CD4-positive, alpha-beta memory T cell (primary cell): ENCODE measurements at places on chromosomes 13 and 19. TPM values are rescaled to one million over a fixed set of nuclear protein-coding genes. Genes with fewer than 3 reads are reported as not detected.

DNA sequence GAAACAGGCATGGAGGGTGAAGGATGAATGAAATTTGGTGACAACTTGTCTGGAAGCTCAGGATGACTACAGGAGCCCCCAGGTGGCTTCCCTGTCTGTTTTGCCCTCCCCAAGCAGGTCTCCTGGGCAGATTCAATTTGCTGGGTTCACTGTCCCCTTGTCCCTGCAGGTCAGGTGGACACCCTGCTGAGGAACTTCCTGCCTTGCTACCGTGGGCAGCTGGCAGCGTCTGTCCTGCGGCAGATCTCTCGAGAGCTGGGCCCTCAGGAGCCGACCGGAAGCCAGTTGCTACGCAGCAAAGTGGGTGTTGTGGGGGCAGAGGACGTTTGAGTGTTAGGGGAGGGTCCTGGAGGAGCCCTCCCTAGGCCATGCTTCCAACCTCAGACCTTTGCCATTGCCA is 19.1 kb downstream of the PGLS start:
- DNase-seq, result no peak
- H3K27me3 ChIP-seq, result no peaks in the 10 kb centered on the region
- peaks cover 7% of the 10 kb centered on the region for H3K4me1 ChIP-seq
- no peak overlapping the region for H3K27ac ChIP-seq
- no peak overlapping the region for H3K4me3 ChIP-seq

Gene LIN7B
- polyA plus RNA-seq, result 5.3 TPM

DNA sequence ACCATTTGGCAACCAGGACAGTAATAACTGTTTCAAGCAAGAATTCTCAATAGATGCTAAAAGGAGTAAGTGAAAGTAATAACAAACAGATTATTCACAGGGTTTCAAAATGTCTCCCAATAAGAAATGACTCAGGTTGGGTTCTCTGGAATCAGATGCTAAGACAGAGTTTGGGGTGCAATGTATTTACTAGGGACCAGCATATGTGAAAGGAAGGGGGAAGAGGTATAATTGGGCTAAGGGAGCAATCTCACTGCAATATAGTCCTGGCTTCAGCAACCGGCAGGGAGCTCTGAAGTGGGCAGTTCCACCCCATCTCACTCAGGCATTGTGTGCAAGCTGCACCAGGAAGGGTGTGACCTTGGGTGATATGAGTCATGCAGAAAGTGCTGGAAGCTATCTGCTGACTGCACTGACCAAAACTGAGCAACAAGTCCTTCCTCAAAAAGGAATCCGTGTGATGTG is 23.4 kb downstream of the ZDHHC20 start:
- no peak overlapping the region for H3K4me3 ChIP-seq
- H3K4me1 ChIP-seq, result peaks cover 23% of the 10 kb centered on the region
- DNase-seq, result peak; percentile 19
- H3K36me3 ChIP-seq, result no peaks in the 10 kb centered on the region
- H3K27me3 ChIP-seq, result no peaks in the 10 kb centered on the region

- peak overlapping the region; percentile 52 for H3K4me3 ChIP-seq
- peaks cover 16% of the 10 kb centered on the region for H3K4me1 ChIP-seq
- no peaks in the 10 kb centered on the region for H3K36me3 ChIP-seq
- peak overlapping the region; percentile 49 for H3K27ac ChIP-seq
- DNase-seq, result no peak
These were observed 26.5 kb downstream of the NUMBL start for GRCh38 chr19:40663695-40664692.

DNA sequence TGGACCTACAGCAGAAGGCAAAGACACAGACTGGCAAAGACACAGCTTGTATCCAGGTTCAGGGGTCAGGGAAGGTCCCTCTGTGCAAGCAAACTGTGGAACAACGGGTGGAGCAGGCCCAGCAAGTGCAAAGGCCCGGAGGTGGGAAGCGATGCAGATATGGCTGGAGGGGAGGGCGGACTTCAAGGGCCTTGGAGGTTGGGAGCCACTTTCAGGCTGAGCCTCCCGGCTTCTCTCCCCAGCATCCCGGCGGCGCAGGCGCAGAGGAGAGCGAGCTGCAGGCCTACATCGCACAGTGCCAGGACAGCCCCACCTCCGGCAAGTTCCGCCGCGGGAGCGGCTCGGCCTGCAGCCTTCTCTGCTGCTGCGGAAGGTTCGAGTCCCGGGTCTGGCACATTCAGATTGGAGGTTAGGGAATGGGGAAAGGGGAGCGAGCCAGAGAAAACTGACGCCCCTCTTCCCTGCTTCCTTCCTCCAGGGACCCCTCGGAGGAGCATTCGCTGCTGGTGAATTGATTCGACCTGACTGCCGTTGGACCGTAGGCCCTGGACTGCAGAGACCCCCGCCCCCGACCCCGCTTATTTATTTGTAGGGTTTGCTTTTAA is 2.1 kb upstream of the PNPLA6 start:
- DNase-seq, result no peak
- no peaks in the 10 kb centered on the region for H3K27me3 ChIP-seq
- no peaks in the 10 kb centered on the region for H3K36me3 ChIP-seq
- peak overlapping the region; percentile 93 for H3K4me3 ChIP-seq

Gene DACT3
- polyA plus RNA-seq, result not detected

DNA sequence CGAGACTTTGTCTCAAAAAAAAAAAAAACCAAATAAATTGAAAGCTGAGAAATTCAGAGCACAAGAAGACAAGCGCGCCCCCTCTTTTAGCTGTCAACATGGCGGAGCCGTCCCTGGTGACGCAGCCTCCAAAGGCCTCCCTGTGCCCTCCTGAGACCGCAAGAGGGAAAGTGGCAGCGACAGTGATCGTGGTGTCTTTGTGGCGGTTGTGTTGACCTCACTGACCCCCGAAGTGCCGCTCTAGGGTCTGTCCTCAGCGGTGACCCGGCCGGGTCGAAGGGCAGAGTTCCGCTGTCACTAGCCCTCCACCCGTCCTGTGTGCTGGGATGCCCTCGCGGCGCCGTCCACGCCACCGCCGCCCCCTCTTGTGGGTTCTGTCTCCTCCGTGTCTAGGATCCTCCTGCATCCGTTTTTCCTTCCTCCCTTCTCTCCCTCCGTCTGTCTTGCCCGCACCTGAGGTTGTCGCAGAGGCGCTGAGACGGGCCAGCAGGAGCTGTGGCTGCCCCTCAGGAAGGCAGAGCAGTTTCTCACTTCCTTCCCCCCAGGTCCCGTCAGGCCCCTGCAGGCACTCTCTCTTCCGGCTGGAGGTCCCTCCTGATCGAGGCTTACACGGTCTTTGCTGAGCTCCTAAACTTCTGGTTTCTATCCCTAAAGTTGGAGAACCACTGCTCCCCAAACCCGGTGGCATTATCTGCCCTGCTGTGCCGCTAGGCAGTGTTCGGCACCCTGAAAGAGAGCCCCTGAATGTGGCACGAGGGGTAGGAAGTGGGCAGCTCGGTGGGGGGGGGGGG is 7.2 kb downstream of the UHRF1 start:
- H3K4me3 ChIP-seq, result peak overlapping the region; percentile 61
- peak overlapping the region; percentile 62 for H3K27ac ChIP-seq
- no peaks in the 10 kb centered on the region for H3K36me3 ChIP-seq
- no peaks in the 10 kb centered on the region for H3K27me3 ChIP-seq
- DNase-seq, result peak; percentile 67
- peaks cover 58% of the 10 kb centered on the region for H3K4me1 ChIP-seq

Gene SYT5
- polyA plus RNA-seq, result 0.29 TPM

- no peaks in the 10 kb centered on the region for H3K36me3 ChIP-seq
- peaks cover 19% of the 10 kb centered on the region for H3K27me3 ChIP-seq
- peak overlapping the region; percentile 15 for H3K4me3 ChIP-seq
- peaks cover 29% of the 10 kb centered on the region for H3K4me1 ChIP-seq
These were observed 673 bp downstream of the TEAD2 start for GRCh38 chr19:49361438-49362047.

Gene SIGLEC7
- 0.57 TPM for polyA plus RNA-seq

GRCh38 chr13:98780451-98780850 is 28.0 kb upstream of the SLC15A1 start:
- no peaks in the 10 kb centered on the region for H3K27me3 ChIP-seq
- H3K4me1 ChIP-seq, result no peaks in the 10 kb centered on the region
- no peak for DNase-seq
- H3K27ac ChIP-seq, result no peak overlapping the region

Gene NALCN
- polyA plus RNA-seq, result not detected

Gene NCAN
- not detected for polyA plus RNA-seq

DNA sequence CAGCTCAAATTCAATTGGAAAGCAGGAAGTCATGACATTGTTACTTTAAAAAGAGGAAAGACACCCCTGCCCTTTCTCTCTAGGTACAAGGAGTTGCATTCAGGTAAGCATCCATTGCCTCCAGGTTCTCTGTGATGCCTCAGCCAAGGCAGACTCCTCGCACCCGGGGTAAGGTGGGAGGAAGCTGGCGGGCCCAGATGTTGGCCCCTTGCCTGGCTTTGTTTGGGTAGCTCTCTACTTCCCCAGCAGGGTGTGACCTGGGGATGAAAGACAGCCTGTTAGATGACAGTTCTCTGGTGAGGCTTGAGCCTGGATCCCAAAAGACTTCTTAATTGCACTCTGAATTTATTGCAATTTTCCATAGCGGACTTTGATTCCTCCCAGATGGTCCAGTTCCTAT is 25.6 kb downstream of the SHISA2 start:
- H3K4me3 ChIP-seq, result no peak overlapping the region
- DNase-seq, result no peak
- no peaks in the 10 kb centered on the region for H3K27me3 ChIP-seq
- no peaks in the 10 kb centered on the region for H3K36me3 ChIP-seq
- no peaks in the 10 kb centered on the region for H3K4me1 ChIP-seq
- no peak overlapping the region for H3K27ac ChIP-seq

DNA sequence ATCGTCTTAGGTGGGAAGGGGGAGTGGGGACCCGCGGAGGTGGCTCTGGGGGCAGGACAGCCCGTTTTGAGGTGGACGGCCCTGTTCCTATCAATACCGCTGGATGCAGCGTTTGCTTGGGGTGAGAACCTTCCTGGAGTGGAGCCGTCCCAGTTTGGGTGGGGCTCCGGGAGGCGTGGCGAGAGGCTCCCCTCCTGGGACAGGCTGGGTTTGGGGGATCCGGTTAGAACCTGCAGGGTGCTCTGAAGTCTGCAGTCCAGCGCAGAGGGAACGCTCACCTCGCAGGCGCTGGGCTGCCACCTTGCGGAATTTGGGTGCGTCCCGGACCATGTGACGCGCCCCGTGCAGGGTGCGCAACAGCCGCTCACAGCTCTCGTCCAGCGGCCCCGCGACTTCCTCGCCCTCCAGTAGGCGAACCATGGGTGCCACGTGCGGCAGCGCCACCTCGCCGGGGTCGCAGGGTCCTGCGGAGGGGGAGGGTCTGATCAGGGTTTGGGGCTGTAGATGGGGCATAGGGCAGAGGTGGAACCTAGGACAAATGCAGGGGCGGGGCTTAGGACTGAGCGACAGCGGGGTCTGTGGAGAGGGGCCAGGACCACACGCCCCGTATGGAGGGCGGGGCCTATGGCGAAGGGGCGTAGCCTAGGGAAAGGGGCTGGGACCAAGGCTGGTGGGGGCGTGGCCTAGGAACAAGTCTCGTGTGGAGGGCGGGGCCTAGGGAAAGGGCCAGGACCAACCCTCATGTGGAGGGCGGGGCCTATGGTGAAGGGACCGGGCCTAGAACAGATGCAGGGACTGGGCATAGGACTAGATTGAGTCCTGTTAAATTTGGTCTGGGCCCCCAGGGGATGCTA is 13.8 kb downstream of the SH2D3A start:
- H3K27me3 ChIP-seq, result no peaks in the 10 kb centered on the region
- H3K4me3 ChIP-seq, result peak overlapping the region; percentile 49
- peak overlapping the region; percentile 38 for H3K27ac ChIP-seq
- H3K4me1 ChIP-seq, result no peaks in the 10 kb centered on the region

DNA sequence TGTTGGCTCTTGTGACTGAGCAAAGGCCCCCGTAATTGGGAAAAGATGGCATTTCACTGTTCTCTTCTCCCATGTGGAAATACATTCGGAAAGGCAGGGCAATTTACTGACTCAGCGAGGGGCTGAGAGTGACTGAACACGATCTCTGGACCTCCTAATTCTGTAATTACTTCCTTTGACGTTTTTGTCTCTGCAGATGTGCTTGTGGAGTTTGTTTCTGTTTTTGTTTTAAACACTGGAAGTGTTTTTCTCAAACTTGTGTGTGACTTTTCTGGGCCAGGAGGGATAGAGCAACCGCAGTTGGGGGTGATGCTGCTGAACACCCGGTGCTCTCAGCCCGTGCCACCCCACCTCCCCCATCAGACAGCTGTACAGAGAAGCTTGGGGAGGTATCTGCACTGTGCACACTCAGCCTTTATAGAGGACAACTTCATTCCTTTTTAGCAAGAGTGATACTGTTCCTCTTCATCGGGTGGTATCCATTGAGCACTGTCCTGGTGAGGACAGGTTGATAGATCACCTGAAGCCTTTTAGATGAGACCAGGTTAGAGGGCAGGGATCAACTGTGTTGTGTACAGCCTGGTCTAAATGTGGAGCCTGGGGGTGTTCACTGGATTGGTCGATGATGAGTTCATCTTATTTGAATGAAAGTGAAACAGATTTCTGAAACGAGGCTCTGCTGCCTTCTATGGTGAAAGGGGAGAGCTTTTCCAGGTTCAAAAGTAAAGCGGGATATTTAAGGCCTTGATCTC is 117.4 kb downstream of the ESD start:
- peak overlapping the region; percentile 9 for H3K27ac ChIP-seq
- H3K36me3 ChIP-seq, result no peaks in the 10 kb centered on the region
- no peak overlapping the region for H3K4me3 ChIP-seq
- peak; percentile 45 for DNase-seq
- H3K4me1 ChIP-seq, result peaks cover 19% of the 10 kb centered on the region

DNA sequence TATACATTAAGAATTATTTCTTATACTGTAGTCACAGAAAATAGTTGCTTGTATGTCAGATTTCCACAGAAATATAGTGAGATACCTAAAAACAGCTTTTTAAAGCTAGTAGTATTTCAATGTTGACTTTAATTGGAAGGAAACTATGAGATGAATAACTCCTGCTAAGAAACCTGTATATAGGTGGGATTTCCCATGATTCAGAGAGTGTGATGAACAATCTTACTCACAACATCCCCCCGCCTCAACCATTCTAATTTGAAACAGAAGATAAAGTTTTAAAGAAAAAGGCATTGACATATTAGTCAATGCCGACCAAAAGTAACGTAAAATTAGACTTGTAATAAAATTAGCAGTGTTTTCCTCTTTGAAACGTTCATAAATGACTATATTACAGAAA is 1.4 kb upstream of the MIR17HG start:
- no peak overlapping the region for H3K27ac ChIP-seq
- H3K27me3 ChIP-seq, result no peaks in the 10 kb centered on the region
- H3K4me3 ChIP-seq, result no peak overlapping the region
- DNase-seq, result no peak
- peaks cover 29% of the 10 kb centered on the region for H3K4me1 ChIP-seq

Gene LIPE
- polyA plus RNA-seq, result 7.4 TPM

Gene HIPK4
- polyA plus RNA-seq, result not detected

- DNase-seq, result no peak
- H3K27ac ChIP-seq, result no peak overlapping the region
- H3K4me3 ChIP-seq, result no peak overlapping the region
- no peaks in the 10 kb centered on the region for H3K4me1 ChIP-seq
These were observed 86.5 kb upstream of the ABCC4 start for GRCh38 chr13:95387733-95388207.

Gene CYP4F2
- not detected for polyA plus RNA-seq

Gene SLC6A16
- polyA plus RNA-seq, result 1.1 TPM
